Activated naive CD8-positive, alpha-beta T cell treated with anti-CD3 and anti-CD28 coated beads, Interleukin-2, amount 10 ng/mL, durations not matched to agents 7 days and 5 days (primary cell): ENCODE measurements at places on chromosomes 4 and X. TPM values are rescaled to one million over a fixed set of nuclear protein-coding genes. Genes with fewer than 3 reads are reported as not detected.

DNA sequence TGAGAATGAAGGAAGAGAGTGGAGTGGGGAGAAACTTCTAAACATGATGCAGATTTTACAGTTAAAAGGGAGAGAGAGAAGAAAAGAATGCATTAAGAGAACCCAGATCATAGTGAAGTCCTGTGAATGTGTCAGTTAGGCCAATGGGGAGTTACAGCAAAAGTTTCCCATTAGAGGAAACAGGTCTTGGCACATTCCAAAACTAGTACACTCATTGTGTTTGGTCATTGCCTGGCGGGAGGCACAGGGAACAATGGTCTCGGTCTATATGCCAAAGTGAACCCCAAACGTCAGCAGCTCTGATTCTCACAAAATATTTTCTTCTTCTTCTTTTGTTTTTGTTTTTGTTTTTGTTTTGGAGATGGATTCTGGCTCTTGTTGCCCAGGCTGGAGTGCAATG is 284.5 kb upstream of the CTSO start:
- DNase-seq: no peak

DNA sequence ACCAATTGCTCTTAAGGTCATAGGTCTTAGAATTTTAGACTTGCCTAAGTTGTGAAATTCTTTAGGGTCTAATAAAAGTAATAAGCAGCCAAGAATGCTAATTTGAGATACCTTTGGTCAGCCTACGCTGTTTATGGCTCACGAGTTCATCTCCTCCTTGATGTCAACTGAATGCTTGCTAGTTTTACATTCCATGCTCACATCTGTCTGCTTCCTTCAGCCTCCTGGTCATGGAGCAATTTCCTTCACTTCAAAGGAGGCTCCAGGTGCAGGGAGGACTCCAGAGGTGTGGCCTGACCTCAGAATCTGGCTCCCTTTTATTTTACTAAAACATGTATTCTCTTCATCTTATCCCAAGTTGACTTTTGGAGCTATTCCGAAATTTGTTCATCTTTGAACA is 23.3 kb upstream of the LNX1 start:
- DNase-seq: no peak

DNA sequence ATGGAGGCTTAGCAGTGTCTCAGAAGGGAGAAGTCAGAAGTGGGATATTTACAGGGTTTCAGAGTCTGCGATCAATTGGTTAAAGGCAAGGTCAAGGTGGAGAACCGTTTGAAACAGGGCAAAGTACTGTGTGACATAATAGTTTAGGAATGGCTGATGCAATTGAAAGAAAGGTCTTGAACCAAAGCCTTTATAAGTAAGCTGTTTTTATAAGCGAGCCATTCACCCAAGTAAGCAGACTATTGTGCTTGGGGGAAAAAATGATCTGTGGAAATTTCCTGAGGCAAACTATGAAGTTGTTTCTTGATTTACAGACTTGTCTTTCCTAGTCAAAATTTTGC is 327.3 kb downstream of the CAMK2D start:
- DNase-seq: no peak

DNA sequence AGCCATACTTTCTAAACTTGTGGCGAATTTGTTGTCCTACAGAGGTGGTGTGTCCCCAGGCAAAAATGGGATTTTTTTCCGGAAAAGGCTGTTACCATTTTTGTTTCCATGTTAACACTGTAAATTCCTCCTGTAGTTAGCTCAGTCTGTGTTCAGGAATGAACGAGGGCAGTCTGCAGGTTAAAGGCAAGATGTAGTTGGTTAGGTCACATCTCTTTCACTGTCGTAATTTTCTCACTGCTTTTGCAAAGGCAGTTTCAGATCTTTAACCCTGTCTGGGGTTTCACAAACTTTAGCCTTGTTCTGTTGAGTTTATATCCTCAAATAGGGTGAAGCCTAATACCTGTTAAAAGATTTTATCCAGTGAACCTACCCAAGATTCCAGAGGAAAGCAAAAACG is 50.5 kb upstream of the PUDP start:
- no peak for DNase-seq

- no peak for DNase-seq
Measured at GRCh38 chr4:176611951-176612350, 180.8 kb downstream of the VEGFC start.

DNA sequence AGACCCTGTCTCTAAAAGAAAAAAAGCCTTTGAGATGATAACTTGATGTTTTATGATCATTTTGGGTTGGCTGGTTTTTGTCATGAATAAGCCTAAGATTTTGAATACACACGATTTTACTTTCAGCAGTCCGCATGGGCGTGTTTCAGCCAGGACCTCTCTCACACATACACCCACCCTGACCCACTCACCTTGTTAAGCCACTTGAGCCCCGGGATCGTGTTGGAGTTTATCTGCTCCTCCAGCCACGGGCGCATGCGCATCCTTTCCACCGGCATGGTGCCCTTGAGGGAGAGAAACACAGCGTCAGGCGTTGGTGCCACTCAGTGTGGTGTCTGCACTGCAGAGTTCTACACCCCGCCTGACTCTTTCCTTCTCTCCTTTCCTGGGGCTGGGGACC is 45.6 kb downstream of the IRF2 start:
- no peak for DNase-seq

DNA sequence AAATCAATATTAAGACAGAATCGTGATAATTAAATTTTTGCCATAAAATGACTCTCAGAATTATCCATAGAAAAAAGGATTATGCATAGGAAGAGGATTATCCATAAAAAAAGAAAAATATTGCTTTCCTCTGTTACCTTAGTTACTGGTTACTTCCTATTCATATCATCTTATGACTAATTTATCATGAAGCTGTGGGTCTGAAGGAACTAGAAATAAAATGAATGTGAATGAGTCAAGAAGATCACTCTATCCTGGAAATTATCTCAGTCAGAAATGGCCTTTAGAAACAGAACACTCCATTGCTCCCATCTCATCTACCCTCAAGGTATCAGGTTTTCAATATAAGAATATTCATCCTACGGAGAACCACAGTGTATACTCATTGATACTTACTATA is 19.4 kb downstream of the RPS6KA6 start:
- DNase-seq: no peak

GRCh38 chr4:158617956-158618355 is 53.7 kb downstream of the C4orf46 start:
- no peak for DNase-seq

DNA sequence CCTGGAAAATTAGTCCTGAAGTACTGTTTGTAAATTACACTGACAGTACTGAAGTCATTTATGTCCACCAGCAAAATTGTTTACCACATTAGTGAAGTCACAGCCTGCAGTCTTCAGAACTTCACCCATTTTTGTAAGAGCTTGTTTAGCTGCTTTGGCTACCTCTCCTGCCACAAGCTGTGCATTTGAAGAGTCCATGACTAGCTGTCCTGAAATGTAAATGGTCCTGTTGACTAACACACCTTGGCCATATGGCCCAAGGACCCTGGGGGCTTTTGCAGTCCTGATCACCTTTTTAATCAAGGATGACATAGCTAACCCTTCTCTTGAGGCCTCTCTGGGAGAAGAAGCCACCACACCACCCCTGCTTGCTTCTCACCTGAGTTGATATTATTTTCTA is 21.4 kb upstream of the ZNF518B start:
- DNase-seq: no peak

- no peak for DNase-seq
Measured at GRCh38 chr4:112410364-112410763, 105.6 kb downstream of the NEUROG2 start.

- no peak for DNase-seq
Measured at GRCh38 chr4:181278941-181279340, 964.3 kb upstream of the TENM3 start.

DNA sequence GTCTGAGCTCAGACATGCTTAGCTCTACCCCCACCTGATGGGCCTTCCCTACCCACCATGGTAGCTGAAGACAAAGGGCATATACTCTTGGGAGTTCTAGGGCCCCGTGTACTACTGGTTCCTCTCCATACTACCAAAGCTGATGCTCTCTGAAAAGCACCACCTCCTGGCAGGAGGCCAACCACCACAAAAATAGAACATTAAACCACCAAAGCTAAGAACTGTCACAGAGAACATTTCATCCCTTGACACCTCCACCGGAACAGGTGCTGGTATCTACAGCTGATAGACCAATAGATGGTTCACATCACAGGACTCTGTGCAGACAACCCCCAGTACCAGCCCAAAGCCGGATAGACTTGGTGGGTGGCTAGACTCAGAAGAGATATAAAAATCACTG is 13.4 kb downstream of the EDA2R start:
- no peak for DNase-seq

- no peak for DNase-seq
Measured at GRCh38 chr4:146260521-146260920, 46.2 kb downstream of the REELD1 start.

DNA sequence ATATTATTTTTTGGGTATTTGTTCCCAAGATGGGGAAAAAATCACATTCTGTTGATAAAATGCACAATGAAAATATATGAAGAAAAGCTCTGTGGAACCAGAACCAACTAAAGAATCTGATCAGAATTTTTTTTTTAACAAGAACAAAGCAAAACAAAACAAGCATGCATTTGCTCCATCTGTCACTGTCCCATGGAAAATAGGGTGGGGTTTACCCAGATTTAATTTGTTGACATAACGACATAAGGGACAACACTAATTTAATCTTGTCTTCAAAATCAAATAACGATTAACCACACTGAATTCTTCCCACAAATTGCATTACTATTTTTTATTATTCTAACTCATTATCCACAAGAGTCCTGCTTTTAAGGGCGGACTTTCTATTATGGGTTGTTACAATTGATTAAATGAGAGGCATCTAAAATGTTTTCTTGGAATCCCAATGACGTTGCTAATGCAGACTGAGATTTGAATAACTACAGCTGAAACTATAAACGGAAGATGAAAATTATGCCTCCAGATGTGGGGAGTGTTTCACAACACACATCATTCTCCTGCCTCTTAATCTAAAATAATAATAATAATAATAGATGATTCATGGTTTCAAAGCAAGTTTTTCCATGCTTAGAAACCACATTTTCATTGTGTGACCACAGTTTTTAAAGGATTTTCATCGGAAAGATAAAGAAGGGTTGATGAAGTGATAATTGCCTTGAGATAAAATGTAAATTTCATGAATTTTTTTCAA is 307.0 kb upstream of the CPEB2 start:
- no peak for DNase-seq

DNA sequence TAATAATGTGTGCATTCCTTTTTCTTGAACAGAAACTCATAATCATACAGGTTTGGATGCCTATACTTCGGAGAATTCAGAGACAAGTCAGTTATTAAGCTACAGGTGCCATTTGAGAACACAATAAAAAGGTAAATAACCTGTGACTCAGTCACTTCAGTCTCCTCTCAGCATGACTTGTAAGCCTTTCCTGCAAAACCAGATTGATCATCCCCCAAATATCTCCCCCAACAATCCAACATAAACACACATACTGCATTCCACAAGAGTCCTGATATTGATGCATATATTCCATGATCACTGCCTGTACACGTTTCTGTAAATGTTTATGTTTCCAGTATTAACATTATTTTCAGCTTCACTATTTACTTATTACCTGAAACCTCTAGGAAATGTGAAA is 110.8 kb downstream of the PWWP3B start:
- no peak for DNase-seq

DNA sequence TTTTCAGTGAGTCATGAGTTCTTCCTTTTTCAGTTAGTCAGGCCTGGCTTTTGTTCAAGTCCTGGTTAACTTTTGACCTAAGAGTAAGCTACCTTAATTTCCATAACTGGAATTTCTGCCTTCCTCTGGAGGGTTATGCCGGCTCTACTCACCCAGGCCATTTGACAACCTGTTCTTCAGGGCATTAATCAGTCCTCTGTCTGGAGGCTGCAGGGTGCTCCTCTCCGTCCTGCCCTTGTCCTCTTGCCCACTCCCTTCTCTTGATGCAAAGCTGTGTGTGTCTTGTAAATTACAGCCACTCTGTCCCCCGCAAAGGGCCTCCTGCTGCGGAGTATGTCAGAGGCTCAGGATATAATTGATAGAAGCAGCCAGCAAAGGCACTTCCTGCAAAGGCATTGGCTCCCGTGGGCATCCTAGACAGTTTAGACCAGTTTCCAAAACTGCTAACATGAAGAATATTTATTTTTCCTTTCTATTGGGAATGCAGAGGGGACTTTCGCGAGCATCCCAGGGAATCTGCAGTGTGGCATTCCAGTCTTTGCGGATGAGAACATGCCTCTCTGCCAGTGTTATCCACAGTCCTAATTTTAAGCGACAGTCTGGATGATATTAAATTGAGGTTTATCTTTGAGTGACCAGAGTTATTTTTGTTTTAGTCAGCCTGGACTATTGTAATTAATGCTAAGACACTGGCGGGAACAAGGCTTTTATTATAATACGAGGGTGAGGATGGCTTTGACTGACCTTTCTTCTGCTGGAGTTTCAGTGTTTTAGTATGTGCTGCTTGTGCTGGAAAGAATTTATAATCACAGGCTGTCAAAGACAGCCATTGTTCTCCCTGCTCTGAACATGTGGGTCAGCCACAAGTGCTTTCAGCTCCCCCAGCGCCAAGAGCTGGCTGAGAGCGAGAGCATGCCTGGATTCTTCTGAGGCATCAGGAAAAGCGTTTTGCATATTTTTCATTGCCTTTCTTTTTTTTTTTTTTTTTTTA is 74.2 kb downstream of the LIMCH1 start:
- no peak for DNase-seq

DNA sequence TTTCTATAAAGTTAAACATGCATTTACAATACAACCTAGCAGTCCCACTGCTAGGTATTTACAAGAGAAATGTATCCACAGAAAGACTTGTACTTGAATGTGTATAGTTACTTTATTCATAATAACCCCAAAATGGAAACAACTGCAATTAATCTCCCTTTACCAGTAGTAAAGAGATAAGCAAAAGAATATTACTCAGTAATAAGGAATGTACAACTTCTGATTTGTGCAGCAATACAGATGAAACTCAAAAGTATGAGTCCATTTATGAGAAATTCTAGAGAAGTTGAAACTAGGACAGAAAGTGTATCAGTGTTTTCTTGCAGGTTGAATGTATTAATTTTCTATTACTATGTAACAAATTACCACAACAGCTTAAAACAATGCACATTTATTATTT is 15.2 kb downstream of the USP53 start:
- no peak for DNase-seq

The CAPN6 gene
- total RNA-seq: not detected

The CLTRN gene
- 0.43 TPM for total RNA-seq

The XAGE1A gene
- not detected for total RNA-seq

The GDPD2 gene
- not detected for total RNA-seq

The SYP gene
- total RNA-seq: 2.6 TPM
